ENCODE measurements at places on chromosomes 5 and 9. TPM values are rescaled to one million over a fixed set of nuclear protein-coding genes. Genes with fewer than 3 reads are reported as not detected.

- no peak for DNase-seq
Observed at GRCh38 chr5:6780802-6781391, 67.7 kb downstream of the TENT4A start.

GRCh38 chr5:67205981-67206380 lies 9.4 kb upstream of the CD180 start:
- DNase-seq = no peak

DNA sequence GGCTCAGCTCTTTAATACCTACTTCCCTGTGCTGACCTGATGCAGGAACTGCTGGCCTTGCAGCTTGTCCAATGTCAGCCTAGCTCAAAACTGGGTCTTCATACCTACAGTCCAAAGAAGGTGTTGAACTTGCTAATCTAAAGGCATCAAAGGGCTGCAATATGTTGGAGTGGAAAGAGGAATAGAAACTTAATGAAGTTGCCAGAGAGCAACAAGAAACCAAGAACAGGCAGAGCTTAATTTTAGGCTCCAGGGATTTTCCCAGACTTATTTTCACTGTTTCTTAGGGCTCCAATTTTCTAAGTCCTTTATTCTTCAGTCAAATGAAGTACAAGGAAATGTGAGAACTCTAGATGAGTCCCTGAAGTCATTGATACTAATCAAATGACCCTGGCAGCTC lies 17.6 kb upstream of the ERCC6L2 start:
- DNase-seq = no peak

DNA sequence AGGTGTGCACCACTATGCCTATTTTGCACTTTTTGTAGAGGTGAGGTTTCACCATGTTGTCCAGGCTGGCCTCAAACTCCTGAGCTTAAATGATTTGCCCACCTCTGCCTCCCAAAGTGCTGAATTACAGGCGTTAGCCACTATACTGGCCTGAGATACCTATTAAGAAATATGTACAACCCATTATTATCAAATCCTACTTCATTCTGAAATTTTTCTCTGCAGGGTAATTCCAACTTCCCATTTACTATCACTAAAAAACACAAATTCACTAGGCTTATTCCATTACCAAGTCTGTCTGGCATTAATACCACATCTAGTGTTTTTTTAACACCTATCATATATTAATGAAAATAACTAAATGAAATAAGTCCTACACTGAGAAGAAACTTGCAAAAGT lies 18.2 kb downstream of the PPP2CA start:
- no peak for DNase-seq

- peak; percentile 86 for DNase-seq
Observed at GRCh38 chr5:54517512-54518145, at the start of gene SNX18. Gene SNX18 (plus strand): TSS chr5:54517759. CDS start chr5:54517953, 194 bp downstream.

Gene SV2C
- total RNA-seq = not detected

- no peak for DNase-seq
Observed at GRCh38 chr9:36936498-36936831, 97.6 kb downstream of the PAX5 start.

DNA sequence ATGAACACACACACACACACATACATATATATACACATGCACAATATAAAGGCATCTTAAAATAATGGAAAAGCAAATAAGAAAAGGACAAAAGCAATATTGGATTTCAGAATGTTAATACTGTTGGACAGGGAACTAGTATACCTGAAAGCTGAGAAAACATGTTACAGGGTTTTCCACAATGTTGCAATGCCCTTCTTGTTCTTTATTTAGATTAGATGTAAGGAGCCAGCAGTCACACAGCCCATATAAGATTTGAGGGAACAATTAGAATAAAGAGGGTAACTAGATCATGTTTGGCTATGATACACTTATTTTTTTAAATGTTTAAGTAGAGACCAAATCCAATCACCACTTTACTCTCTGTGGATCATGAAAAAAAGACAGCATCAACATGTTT lies 61.7 kb downstream of the SH3TC2 start:
- DNase-seq = peak; percentile 57

DNA sequence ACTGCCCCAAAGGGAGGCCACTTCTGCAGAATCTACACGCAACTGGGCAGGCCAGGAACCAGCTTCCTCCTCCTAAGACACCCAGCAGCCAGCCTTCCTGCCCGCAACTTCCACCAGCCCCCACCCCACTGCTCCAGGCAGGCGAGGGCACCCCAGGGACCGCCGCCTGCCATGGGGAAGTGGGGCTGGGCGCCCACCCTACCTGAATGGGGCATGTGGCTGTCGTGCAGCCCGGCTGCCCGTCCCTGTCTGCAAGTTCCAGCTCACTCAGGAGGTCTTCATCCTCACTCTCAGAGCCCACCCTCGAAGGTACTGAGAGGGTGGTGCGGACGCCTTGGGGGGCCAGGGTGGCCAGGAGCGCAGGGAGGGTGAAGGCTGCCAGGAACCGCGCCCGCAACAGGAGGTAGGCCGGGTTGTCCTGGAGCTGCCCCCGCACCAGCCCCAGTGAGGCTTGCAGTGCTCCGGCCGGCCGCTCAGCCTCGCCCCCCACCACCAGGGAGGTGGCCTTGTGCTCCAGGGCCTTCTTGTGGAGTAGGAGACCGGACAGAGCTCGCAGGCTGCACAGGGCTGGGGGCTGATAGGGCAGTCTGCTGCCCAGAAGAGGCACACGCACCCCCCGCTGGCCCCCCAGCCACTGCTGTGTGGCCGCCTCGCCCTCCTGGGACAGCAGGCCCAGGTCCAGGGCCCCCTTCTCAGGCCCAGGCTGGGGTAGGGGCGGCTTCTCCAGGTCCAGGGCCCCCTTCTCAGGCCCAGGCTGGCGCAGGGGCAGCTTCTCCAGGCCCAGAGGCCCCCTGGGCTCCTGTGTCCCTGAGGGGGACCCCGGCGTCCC lies 4.1 kb upstream of the CARD9 start:
- no peak for DNase-seq

- no peak for DNase-seq
Observed at GRCh38 chr9:126032135-126032534, 285.0 kb downstream of the PBX3 start.

DNA sequence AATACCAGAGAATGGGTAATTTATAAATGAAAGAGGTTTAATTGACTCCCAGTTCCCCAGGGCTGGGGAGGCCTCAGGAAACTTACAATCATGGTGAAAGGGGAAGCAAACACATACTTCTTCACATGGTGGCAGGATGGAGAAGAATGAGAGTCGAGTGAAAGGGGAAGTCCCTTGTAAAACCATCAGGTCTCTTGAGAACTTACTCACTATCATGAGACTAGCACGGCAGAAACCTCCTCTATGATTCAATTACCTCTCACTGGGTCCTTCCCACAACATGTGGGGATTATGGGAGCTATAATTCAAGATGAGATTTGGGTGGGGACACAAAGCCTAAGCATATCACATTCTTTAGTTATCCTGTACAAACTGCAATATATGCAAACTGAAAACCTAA lies 609.4 kb downstream of the MTRR start:
- DNase-seq = no peak

All from MCF 10A (cell line).